ENCODE measurements at places on chromosomes 4 and X.

GRCh38 chr4:74758551-74759145 lies 35.7 kb downstream of the BTC start:
- DNase-seq: no peak

DNA sequence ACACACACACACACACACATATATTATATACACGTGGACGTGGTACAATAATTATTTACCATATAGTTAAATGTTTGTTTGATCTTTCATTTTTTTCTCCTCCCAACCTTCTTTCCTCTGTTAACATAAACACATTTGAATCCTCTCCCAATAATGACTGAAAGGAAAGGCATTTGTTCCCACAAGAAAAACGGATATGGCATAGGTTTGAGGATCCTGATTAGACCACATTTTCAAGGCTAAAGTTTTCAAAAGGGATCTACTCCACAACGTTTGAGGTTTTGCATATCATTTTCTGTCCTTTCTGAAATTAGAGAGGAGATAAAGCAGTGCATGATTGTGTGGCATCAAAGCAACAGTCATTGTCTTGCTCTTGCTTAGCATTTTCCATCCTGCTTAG lies 1883.4 kb downstream of the STIM2 start:
- DNase-seq: no peak

DNA sequence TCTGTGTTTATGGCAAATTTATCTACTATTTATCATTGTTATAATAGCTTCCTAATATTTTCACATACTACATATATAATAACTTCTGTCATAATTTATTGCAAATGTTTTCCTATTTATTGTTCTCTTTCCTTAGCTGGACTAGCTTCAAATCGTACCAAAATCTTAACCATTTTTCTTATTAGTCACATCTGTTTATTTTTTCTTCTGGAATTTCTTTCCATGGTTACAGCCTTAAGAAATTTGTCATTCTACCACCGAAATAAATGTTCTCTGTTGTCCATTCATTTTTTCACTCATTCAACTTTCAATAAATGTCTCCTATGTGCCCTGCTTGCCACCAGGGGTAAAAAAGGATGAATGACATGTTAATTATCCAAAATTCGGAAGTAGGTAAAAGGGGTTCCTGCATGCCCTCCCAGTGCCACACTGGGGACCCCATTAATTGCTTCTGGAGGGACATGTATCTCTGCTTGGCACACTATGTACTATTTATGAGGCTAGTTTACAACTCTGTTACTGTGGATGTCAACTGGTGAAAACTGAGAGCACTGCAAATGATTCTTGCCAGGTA lies 182.1 kb downstream of the SH3KBP1 start:
- DNase-seq: peak; percentile 28

- no peak for DNase-seq
Measured at GRCh38 chr4:42615131-42615763, 41.7 kb downstream of the ATP8A1 start.
